ENCODE measurements at places on chromosomes 2 and 18. TPM values are rescaled to one million over a fixed set of nuclear protein-coding genes. Genes with fewer than 3 reads are reported as not detected.

MOCOS gene
- polyA plus RNA-seq: 0.03 TPM

TUBA3E gene
- not detected for polyA plus RNA-seq

LOXHD1 gene
- 10.9 TPM for polyA plus RNA-seq

- H3K4me3 ChIP-seq: no peak overlapping the region
- H3K27ac ChIP-seq: no peak overlapping the region
- no peak for DNase-seq
- no peaks in the 10 kb centered on the region for H3K36me3 ChIP-seq
Measured at GRCh38 chr2:17101596-17101995, 416.6 kb downstream of the RAD51AP2 start.

GRCh38 chr2:136628490-136628889 lies 136.9 kb upstream of the THSD7B start:
- no peak overlapping the region for H3K27ac ChIP-seq
- no peaks in the 10 kb centered on the region for H3K27me3 ChIP-seq
- H3K36me3 ChIP-seq: no peaks in the 10 kb centered on the region
- H3K4me3 ChIP-seq: no peak overlapping the region
- no peak for DNase-seq
- H3K4me1 ChIP-seq: no peaks in the 10 kb centered on the region

DNA sequence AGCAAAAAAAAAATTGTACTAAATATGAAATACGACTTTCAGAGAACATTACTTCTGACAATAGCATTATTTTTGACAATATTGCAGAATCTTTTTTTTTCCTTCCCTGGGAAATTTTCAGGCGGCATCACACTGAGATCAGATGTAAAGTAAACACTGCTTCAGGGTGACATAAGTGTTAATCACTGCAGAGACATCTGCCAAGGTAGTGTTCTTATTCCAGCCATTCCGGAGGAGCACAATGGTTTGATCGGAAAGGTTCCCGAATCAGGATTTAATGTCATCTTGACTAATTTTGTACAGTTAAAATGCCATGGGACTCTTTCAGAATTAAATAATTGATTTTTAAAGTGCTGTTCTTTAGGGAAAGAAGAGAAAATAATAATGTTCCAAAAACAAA lies 56.7 kb upstream of the ZNF236 start:
- H3K36me3 ChIP-seq: no peaks in the 10 kb centered on the region
- H3K27me3 ChIP-seq: no peaks in the 10 kb centered on the region
- no peak for DNase-seq
- H3K4me1 ChIP-seq: no peaks in the 10 kb centered on the region
- no peak overlapping the region for H3K4me3 ChIP-seq

- H3K4me1 ChIP-seq: peaks cover 12% of the 10 kb centered on the region
- H3K4me3 ChIP-seq: no peak overlapping the region
- peak; percentile 0 for DNase-seq
Measured at GRCh38 chr2:71936076-71937030, 211.3 kb downstream of the CYP26B1 start.

- peak overlapping the region; percentile 51 for H3K27ac ChIP-seq
- DNase-seq: peak; percentile 18
- no peaks in the 10 kb centered on the region for H3K27me3 ChIP-seq
- H3K4me3 ChIP-seq: peak overlapping the region; percentile 94
- no peaks in the 10 kb centered on the region for H3K36me3 ChIP-seq
- peaks cover 43% of the 10 kb centered on the region for H3K4me1 ChIP-seq
Measured at GRCh38 chr2:101698014-101698843, 722 bp downstream of the MAP4K4 start.

- DNase-seq: no peak
- H3K27ac ChIP-seq: no peak overlapping the region
- no peaks in the 10 kb centered on the region for H3K4me1 ChIP-seq
- H3K4me3 ChIP-seq: no peak overlapping the region
- no peaks in the 10 kb centered on the region for H3K27me3 ChIP-seq
- no peaks in the 10 kb centered on the region for H3K36me3 ChIP-seq
Measured at GRCh38 chr2:192307530-192307929, 112.8 kb upstream of the TMEFF2 start.

GRCh38 chr2:238644095-238645081 lies 203.5 kb upstream of the TWIST2 start:
- H3K4me3 ChIP-seq: no peak overlapping the region
- no peaks in the 10 kb centered on the region for H3K27me3 ChIP-seq
- H3K4me1 ChIP-seq: no peaks in the 10 kb centered on the region
- H3K27ac ChIP-seq: no peak overlapping the region

DNA sequence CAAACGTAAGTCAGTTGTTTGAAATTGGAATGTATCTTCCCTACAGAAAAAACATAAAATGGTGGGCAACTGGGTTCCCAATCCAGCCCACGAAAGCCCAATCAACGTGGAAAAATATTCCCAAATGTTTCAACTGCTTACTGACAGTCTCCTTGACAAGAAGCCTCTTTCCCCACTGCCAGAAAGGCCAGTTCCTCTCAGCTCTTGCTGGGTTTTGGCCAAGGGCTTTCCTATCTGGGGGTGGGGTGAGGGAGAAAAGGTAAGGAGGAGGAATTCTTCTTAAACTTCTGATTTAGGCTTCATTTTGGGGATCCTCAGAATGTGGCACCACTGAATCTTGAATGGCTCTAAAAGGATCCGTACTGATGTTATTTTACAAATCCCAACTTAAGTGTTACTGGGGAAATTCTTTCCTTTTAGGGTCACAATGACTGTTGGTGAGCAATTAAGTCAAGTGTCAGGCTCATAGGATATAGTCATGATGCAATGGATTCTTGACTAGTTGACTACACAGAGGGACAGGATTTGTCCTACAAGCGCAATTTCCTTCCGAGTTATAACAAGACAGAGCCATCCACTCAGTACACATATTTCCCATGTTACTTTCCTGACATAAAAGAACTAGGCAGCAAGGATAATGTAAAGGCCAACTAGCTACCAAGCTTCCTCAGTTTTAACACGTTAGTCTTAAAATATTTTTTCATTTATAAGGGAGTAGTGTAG lies 73.6 kb downstream of the SPRED2 start:
- H3K4me3 ChIP-seq: no peak overlapping the region
- peak; percentile 10 for DNase-seq
- peaks cover 20% of the 10 kb centered on the region for H3K4me1 ChIP-seq
- no peak overlapping the region for H3K27ac ChIP-seq

GRCh38 chr2:202038471-202039277 lies 5.0 kb downstream of the FZD7 start:
- peaks cover 12% of the 10 kb centered on the region for H3K4me1 ChIP-seq
- peaks cover 61% of the 10 kb centered on the region for H3K27me3 ChIP-seq
- H3K36me3 ChIP-seq: no peaks in the 10 kb centered on the region
- no peak for DNase-seq
